ENCODE measurements at places on chromosomes 11 and 22.

GRCh38 chr11:37946155-37946766, 1348.2 kb upstream of the RAG2 start:
- peak; percentile 37 for DNase-seq

- no peak for DNase-seq
Observed at GRCh38 chr11:47765086-47765485, 2.1 kb downstream of the FNBP4 start.

- no peak for DNase-seq
Observed at GRCh38 chr11:82858133-82858532, 42.1 kb downstream of the PRCP start.

DNA sequence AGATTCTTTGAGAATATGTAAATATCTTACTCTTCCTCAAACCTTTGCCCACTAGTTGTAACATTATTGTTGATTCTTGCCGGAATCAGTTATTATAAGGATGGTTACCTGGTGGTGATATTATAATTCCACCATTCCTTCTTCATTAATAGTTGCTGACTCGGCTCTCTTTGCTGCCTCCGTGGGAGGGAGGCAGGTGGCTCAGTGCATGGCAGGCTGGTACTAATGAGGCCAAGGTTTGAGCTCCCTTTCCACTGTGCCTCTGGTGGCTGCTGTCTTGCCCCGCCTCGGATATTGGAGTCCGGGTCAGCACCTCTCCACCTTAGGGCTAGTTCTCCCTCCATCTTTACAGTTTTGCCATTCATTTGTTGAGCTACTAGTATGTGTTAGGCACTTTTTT, 12.7 kb downstream of the CD6 start:
- DNase-seq: no peak

DNA sequence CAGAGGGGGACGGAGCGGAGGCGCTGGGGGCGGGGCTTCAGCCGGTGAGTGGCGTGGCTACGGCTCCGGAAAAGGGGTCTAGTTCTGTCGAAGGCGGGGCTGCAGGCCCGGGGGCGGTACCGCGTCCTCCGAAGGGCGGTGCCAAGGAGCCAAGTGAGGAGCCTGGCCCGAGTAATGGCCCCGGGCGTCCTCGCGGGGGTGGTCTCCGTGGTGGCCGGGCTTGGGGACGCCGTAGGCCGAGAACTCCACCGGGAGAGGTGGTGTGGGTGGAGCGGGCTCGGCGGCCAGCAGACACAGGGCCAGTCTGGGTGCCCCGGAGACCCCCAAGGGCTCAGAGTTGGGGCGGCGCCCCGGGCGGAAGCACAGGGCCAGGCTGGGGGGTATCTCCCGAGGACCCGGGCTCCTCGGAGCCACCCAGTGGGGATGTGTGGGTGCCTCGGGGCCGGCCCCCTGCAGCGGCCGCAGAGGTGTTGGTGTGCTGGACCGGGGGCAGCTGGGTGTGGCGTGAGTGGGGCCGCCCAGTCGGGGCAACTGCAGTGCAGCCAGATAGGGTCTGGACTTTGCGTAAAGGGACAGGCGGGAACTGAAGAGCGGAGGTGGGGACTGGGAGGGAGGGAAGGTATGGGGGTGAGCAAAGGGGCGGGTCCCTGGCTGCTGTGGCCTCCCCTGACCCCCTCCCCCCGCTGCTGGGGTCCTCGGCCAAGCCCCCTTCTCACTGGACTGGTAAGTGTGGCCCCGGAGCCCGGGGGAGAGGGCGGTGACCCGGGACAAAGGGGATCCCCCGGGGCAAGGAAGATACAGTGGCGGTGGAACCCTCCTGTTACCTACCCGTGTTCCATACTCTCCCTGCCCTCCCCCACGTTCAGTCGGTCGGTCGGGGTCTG, 838 bp downstream of the FKBP2 start:
- DNase-seq: peak; percentile 97

DNA sequence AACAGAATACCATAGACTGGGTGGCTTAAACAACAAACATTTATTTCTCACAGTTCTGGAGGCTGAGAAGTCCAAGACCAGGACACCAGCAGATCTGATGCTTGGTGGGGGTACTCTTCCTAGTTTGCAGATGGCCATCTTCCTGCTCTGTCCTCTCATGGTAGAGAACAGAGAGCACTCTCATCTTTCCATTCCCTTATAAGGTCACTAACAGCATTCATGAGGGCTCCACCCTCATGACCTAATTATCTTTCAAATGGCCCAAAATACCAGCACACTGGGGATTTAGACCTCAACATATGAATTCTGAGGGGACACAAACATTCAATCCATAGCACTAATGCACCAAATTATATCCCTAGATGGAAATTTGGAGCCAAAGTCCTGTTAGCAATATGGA, 6.1 kb downstream of the STK33 start:
- no peak for DNase-seq

DNA sequence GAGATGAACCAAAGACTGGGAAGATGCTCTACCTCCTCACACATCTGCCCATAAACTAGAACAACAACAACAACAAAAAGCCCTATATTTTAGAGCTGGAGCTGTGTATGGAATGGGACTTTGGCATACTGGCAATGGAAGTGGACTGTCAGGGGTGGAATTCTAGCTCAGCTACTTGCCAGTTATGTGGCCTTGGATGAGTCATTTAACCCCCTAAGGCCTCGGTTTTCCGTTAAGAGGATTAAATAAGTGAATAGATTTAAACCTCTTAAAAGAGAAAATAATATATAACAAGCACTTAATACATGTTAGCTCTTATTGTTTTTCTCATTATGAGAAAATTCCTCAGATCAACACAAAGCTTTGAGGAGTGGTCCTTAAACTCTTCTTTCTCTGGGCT, 195.0 kb downstream of the KIF18A start:
- no peak for DNase-seq

DNA sequence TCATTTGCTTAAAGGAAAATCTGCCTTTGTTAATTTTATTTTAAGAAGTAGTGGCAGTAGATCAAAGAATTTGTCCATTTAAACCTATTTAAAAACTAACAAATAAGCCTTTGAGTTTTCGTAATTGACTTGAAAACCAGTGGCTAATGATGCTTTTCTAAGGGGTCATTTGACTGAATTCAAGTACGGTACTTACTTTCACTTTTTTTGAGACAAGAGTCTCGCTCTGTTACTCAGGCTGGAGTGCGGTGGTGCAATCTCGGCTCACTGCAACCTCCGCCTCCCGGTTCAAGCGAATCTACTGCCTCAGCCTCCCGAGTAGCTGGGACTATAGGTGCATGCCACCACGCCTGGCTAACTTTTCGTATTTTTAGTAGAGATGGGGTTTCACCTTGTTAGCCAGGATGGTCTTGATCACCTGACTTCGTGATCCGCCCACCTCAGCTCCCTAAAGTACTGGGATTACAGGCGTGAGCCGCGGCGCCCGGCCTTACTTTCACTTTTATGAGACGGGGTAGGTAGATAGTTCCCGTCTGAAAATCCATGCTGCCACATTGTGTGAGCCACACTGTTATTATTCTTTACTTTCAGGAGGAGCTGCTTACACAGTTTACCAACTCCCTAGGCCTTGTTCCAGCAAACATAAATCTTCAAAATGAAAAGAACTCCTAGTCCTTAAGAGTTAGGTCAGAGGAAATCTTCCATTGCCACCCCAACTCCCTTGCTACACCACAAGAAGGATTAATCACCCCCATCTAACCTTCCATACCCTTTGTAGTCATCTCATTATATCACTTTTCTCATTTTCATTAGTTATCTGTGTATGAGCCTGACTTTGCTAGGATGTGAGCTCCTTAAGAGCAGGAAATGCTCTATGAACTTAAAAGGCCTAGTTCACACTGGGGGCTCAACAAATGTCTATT, 926.6 kb upstream of the CCDC90B start:
- DNase-seq: peak; percentile 11

GRCh38 chr11:130418210-130418609, 10.2 kb downstream of the ADAMTS8 start:
- no peak for DNase-seq

GRCh38 chr11:11403763-11404725, 51.0 kb upstream of the CSNK2A3 start:
- DNase-seq: no peak

GRCh38 chr11:36757075-36757474, 159.0 kb upstream of the RAG2 start:
- no peak for DNase-seq

DNA sequence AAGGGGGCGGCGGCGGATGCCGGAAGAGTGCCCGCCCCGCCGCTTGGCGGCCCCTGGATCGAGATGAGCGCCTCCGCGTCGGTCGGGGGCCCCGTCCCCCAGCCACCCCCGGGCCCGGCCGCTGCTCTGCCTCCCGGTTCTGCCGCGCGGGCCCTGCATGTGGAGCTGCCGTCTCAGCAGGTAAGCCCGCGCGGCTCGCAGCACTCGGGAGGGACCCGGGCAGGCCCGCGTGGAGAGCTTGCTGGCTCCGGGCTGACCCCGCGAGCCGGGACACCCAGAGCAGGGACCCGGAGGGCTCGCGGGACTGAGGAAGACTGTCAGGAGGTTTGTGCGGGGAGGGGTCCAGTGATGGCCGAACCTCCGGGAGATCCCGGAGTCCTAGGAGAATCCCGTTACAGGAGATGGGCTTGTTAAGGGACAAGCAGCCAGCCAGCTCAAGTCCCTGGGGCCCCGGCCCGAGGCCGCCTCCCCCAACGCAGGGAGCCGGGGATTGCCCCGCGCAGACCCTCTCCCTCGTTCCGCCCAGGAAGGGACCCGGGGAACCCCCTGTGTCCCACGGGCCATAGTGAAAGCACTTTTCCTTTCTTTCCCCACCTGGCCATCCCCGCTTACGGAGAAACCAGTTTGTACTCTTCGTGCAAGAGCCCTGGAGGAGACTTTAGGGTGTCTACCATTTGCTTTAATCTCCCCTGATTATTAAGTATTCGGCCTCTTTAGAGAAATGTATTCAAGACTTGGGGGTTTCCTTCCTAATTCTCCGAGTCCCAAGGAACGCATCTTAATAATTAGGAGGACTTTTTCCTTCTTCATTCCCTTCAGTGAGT, 547 bp downstream of the UVRAG start:
- DNase-seq: no peak

DNA sequence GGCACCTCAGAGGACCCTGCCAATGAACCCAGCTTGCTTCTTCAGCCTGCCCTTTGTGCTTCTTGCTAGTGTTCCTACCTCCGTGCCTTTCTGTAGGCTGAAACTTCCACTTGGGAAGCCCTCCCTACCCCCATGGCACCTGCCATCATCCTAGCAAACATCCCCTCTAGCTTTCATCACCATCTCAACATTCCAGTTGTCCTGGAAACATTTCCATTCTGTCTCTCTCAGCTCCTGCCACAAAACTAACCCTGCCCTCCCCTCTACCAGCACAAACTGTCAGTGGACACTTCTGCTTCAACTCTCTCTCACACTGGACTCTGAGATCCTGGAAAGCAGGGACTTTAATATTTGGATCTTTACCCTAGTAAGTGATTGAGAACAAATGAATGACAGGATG, 525.8 kb upstream of the TENM4 start:
- DNase-seq: no peak

GRCh38 chr22:46780453-46780852, 18.0 kb downstream of the TBC1D22A start:
- no peak for DNase-seq

DNA sequence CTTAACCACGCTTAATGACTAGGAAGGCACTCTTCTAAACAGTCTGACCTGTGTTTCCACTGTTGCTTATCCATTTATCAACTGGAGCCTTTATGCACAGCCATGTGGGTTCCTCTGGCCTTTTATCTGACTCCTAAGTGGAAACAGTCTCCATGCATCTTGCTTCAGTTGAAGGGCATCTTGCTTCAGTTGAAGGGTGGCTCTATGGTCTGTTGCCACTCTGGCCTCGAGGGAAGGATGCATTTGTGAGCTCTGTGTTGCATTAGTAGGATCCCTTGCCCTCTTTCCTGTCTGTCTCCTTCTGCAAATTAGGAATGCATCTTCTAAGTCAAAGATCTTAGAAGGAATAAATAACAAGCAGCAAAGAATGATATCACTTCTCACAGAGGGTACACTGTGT, 25.8 kb upstream of the C11orf96 start:
- no peak for DNase-seq

GRCh38 chr22:22863001-22863400, 24.6 kb upstream of the IGLL5 start:
- no peak for DNase-seq

DNA sequence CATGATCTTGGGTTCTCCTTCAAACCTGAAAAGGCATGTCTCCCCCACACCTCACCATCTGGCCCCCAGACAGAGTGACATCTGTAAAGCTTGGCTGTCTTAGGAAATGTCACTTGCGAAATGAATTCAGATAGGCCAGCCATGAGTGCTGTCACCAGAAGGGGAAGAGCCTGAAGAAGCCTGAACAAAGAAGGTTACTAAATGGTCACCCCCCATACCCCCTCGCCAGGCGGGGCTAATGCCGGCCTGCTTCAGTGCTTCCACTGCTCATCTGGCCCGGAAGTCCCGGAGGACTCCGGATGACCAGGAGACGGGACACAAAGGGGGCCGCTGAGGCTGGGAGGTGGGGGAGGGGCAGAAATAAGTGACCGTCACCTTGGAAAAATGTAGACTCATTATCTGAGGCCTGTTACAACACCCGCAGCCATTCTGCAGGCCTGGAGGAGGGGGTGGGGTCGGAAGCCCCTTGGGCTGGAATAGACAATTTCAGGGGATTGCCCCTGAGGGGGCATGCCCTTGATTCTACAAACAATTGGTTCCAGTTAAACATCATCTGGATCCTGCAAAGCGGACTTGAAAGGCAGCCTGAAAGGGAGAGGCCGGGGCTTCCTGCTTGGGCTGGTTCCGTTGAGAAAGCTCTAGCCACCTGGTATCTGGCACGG, 43.2 kb downstream of the NAT10 start:
- no peak for DNase-seq

- DNase-seq: no peak
Observed at GRCh38 chr11:125357551-125357950, 138.5 kb downstream of the FEZ1 start.

DNA sequence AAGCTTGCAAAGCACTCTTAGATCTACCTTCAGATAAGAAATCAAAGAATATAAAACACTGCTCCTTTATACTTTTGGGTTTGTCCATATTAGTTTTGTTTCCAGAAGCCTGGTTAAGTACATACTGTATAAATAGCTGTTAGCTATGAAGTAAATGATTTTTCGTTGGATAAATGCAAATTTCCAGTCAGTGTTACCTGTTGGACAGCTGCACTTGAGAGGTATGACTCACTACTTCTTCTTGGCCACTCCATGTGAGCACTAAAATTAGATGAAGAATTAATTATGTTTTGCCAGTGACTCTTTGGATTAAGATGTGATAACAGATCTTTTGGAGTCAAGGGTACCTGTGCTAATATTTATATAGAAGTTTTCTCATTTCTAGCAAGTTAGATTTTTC, 9.5 kb upstream of the TSG101 start:
- no peak for DNase-seq

- DNase-seq: no peak
Observed at GRCh38 chr11:2551131-2551530, 106.3 kb downstream of the KCNQ1 start.

GRCh38 chr11:73350908-73351636, 25.1 kb upstream of the RELT start:
- peak; percentile 94 for DNase-seq
